ENCODE measurements at places on chromosomes 13 and 19.

DNA sequence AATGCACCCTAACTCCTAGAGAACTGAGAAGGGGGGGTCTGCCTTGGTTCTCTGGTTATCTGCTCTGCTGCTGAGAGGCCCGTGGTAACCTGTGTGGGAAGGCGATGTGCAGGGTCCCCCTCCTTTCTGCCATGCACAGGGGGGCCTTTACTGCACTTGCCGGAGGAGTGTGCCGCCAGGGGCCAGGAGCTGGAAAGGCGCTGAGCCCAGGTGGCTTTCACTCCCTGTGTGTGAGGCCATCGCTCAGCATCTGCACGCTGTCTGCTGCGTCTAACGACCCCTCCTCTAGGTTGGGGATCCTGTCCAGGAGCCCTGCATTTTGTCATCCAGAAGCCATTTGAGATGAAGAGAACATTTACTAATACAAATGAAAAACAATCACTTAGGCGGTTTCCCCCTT lies 37.0 kb upstream of the TEX29 start:
- no peaks in the 10 kb centered on the region for H3K4me1 ChIP-seq
- peaks cover 97% of the 10 kb centered on the region for H3K36me3 ChIP-seq
- H3K27ac ChIP-seq, result no peak overlapping the region
- DNase-seq, result no peak

DNA sequence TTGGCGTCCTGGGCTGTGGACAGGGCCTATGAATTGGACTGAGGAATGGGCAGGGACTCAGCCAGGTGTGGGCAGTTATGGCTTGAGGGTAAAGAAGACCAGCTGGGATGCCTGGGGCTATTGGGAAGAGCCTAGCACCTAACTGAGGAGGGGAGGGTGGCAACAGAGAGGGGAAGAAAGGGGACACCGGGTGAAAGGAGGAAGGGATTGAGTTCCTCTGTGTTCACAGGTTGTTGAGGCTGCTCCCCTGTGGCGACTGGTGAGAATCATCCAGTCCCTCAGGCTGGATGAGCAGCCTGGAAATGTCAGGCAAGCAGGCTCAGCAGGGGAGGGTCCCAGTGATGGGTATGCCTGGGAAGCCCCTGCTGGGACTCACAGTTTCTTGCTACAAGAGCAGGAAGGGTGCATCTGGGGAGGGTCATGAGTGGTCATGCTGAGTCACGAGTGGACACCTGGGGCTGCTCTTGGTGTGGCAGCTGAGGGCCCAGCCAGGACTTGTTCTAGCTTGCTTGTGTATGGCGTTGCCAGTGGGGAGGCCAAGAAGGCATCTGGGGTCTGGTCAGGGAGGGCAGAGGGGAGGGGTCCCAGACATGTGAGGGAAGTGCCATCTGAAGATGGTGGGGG lies 1.4 kb downstream of the ZNF324 start:
- peaks cover 53% of the 10 kb centered on the region for H3K36me3 ChIP-seq
- peak overlapping the region; percentile 90 for H3K4me3 ChIP-seq
- peak overlapping the region; percentile 79 for H3K27ac ChIP-seq
- H3K4me1 ChIP-seq, result peaks cover 28% of the 10 kb centered on the region

GRCh38 chr13:51339952-51340732 lies 651 bp downstream of the SERPINE3 start:
- no peaks in the 10 kb centered on the region for H3K27me3 ChIP-seq
- H3K36me3 ChIP-seq, result no peaks in the 10 kb centered on the region
- no peak overlapping the region for H3K4me3 ChIP-seq
- peak overlapping the region; percentile 13 for H3K27ac ChIP-seq
- peaks cover 5% of the 10 kb centered on the region for H3K4me1 ChIP-seq

- H3K27me3 ChIP-seq, result no peaks in the 10 kb centered on the region
- peak; percentile 97 for DNase-seq
- H3K36me3 ChIP-seq, result peaks cover 17% of the 10 kb centered on the region
- H3K27ac ChIP-seq, result peak within 1 kb of the TSS; percentile 98
- peaks cover 19% of the 10 kb centered on the region for H3K4me1 ChIP-seq
- peak within 1 kb of the TSS; percentile 86 for H3K4me3 ChIP-seq
Observed at GRCh38 chr19:48363810-48364597, at the start of the genes SYNGR4 and TMEM143. TSS of gene SYNGR4 (plus strand) at chr19:48364367. CDS start at chr19:48365843, 1,476 bp downstream. TSS of gene TMEM143 (minus strand) at chr19:48363940. CDS start at chr19:48363920, 20 bp downstream.

DNA sequence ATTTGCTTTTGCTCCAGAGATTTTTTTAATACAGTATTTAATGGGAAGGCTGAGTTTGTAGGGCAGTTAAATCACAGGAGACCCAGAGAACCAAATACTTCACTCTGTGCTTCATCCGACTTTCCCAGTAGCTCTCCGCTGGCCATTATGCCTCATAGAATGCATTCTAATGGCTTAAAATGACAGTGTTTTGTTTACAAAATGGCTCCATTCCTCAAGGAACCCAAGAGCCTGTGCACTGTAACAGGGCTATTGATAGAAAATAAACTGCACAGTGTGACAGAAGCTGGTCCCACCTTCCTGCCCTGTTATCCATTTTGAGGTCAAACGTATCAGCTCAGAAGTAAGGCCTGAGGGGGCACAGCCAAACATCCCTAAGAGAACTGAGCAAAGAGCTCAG lies 136.5 kb downstream of the RAP2A start:
- H3K4me1 ChIP-seq, result no peaks in the 10 kb centered on the region
- no peak for DNase-seq
- H3K27me3 ChIP-seq, result peaks cover 24% of the 10 kb centered on the region
- H3K27ac ChIP-seq, result no peak overlapping the region
- no peaks in the 10 kb centered on the region for H3K36me3 ChIP-seq

- no peaks in the 10 kb centered on the region for H3K36me3 ChIP-seq
- no peak overlapping the region for H3K27ac ChIP-seq
- no peak overlapping the region for H3K4me3 ChIP-seq
- H3K4me1 ChIP-seq, result no peaks in the 10 kb centered on the region
- no peak for DNase-seq
Observed at GRCh38 chr13:29480893-29481525, 114.5 kb downstream of the SLC7A1 start.

- peaks cover 43% of the 10 kb centered on the region for H3K36me3 ChIP-seq
- no peak overlapping the region for H3K4me3 ChIP-seq
- H3K27me3 ChIP-seq, result peaks cover 19% of the 10 kb centered on the region
- H3K27ac ChIP-seq, result no peak overlapping the region
- H3K4me1 ChIP-seq, result peaks cover 46% of the 10 kb centered on the region
Observed at GRCh38 chr19:35251456-35251855, 2.7 kb downstream of the LSR start.

DNA sequence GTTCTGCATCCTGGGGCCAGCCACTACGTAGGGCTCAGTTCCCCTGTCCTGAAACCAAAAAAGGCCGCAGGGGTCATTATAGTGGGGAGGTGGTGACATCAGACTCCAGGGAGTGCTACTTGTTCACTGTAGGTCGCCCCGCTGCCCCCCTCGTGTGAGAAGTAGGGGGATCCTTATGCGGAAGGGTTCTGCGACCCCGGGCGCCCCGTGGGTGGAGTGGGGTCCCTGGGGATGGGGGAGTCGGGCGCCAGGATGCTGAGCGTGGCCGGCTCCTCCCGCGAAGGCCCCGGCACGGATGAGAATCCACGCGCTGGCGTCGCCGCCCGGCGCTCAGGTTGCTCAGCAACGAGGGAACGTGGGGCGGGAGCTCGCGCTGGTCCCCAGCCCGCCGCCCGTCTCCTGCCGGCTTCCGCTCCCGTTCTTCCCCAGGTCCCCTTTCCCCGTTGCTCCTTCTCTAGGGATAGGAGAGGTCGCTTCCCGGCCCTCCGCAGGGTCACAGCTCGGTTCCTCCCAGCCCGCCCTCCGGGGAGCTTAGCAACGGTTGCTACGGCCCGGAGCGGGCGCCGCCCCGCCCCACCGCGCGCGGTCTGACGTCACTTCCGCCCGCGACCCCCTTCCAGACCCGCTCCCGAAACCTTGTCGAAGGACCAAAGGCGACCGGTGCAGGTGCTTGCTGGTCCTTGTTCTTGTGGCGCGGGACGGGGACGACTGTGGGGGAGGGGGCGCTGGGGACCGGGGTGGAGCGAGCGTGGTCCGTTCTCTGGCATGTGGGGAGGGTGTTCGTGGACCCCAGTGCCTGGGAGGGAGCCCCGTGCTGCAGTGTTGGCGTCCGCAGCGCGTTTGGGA lies at the start of gene NAT14:
Gene NAT14, plus strand, starts transcription at position 596 of the 846 bp plus-strand sequence. CDS start 521 bp downstream, outside the sequence.
- H3K36me3 ChIP-seq, result peaks cover 19% of the 10 kb centered on the region
- no peaks in the 10 kb centered on the region for H3K27me3 ChIP-seq
- H3K4me3 ChIP-seq, result peak within 1 kb of the TSS; percentile 80
- H3K27ac ChIP-seq, result peak within 1 kb of the TSS; percentile 87

- H3K27ac ChIP-seq, result peak overlapping the region; percentile 20
- no peak overlapping the region for H3K4me3 ChIP-seq
- H3K27me3 ChIP-seq, result no peaks in the 10 kb centered on the region
- peaks cover 10% of the 10 kb centered on the region for H3K36me3 ChIP-seq
Observed at GRCh38 chr13:113647351-113648215, 10.4 kb downstream of the ATP4B start.

DNA sequence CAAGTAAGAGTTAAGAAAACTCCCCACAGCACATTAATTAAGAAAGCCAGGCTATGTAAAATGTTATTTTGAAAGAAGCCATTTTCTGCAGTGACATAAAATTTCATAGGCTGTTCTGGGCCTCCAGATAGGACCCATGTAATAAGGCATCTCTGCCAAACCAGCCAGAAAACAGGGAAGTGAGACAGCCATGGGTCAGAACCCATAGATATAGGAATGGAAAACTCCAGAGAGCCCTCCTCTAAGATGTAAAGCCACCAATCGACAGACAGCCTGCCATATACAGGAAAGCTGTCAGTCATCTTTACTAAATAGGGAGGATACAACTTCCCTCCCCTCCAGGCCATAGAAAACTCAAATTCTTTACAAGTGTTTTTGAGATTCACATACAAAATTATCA lies 493.3 kb downstream of the COG6 start:
- DNase-seq, result no peak
- H3K27ac ChIP-seq, result peak overlapping the region; percentile 81
- no peaks in the 10 kb centered on the region for H3K36me3 ChIP-seq
- H3K4me1 ChIP-seq, result peaks cover 82% of the 10 kb centered on the region
- H3K4me3 ChIP-seq, result no peak overlapping the region

DNA sequence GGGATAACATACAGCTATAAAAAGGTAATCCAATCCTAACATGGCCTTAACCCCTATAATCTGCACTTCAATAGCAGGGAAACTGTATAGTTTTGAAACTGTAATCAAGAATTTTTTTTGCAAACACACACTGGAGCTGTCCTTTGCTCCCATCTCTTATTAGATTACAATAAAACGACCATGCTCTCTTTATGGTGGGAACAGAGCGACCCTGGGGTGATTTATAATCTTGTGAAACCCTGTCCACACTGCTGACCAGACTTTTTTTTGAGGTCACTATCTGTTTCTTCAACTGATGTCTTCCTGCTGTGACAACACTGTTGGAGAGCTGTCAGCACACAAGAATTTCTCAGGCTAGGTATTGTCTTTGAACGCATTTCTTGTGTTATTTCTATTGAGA lies 35.3 kb downstream of the DACH1 start:
- no peak for DNase-seq
- H3K4me1 ChIP-seq, result peaks cover 6% of the 10 kb centered on the region
- H3K36me3 ChIP-seq, result no peaks in the 10 kb centered on the region
- no peak overlapping the region for H3K4me3 ChIP-seq

- peaks cover 29% of the 10 kb centered on the region for H3K27me3 ChIP-seq
- no peak for DNase-seq
- H3K36me3 ChIP-seq, result no peaks in the 10 kb centered on the region
- peak overlapping the region; percentile 77 for H3K4me3 ChIP-seq
- no peak overlapping the region for H3K27ac ChIP-seq
- peaks cover 11% of the 10 kb centered on the region for H3K4me1 ChIP-seq
Observed at GRCh38 chr19:42174958-42175734, 42.3 kb downstream of the DEDD2 start.

DNA sequence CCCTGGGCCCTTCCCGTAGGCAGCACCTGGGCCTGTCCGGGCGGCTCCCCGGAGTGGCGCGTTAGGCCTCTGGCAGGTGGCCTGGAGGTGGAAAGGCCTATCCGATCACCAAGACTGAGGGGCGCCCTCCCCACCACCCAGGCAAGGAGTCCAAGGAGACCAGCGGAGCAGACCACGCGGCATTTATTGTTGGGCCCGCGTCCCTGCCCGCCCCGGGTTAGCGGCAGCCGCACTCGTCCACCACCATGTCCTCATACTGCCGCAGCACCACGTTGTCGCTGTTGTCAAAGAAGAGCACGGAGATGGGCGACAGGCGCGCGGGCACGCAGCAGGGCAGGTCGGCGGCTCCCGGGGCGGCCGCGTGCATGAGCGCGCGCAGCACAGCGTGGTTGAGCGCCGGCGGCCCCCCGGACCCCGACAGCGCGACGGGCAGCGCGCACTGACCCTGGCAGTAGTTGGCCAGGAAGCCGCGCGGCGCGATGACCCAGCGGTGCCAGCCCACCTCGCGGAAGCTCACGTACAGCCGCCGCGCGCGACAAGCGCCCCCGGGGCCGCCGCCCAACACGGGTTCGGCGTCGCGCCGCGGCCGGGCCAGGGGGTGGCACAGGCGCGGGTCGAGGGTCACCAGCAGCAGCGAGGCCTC lies 27.5 kb downstream of the CERS1 start:
- peaks cover 2% of the 10 kb centered on the region for H3K4me1 ChIP-seq
- H3K27me3 ChIP-seq, result peaks cover 9% of the 10 kb centered on the region
- peaks cover 48% of the 10 kb centered on the region for H3K36me3 ChIP-seq

DNA sequence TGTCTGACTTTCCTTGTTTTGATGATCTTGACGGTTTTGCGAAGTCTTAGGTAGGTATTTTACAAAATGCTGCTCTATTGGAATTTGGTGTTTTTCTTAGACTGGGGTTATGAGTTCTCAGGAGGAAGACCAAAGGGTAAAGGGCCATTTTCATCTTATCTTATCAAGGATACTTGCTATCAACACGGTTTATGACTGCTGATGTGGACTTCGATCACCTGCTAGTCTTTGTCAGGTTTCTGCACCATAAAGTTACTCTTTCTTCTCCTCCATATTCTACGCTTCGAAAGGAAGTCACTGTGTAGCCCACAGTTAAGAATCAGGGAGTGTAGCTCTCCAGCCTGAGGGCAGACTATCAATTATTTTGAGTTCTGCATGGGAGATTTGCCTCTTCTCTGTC lies 7.4 kb upstream of the CEBPG start:
- H3K27ac ChIP-seq, result no peak overlapping the region
- no peaks in the 10 kb centered on the region for H3K4me1 ChIP-seq
- H3K36me3 ChIP-seq, result no peaks in the 10 kb centered on the region
- H3K4me3 ChIP-seq, result no peak overlapping the region

GRCh38 chr19:36686365-36687213 lies 823 bp upstream of the ZNF567 start:
- DNase-seq, result no peak
- H3K4me3 ChIP-seq, result peak overlapping the region; percentile 99
- peaks cover 82% of the 10 kb centered on the region for H3K36me3 ChIP-seq
- H3K4me1 ChIP-seq, result peaks cover 34% of the 10 kb centered on the region

GRCh38 chr19:46392252-46392801 lies 21.0 kb downstream of the CCDC8 start:
- H3K4me1 ChIP-seq, result peaks cover 2% of the 10 kb centered on the region
- no peaks in the 10 kb centered on the region for H3K27me3 ChIP-seq
- peaks cover 57% of the 10 kb centered on the region for H3K36me3 ChIP-seq
- DNase-seq, result no peak
- H3K27ac ChIP-seq, result no peak overlapping the region
- no peak overlapping the region for H3K4me3 ChIP-seq

DNA sequence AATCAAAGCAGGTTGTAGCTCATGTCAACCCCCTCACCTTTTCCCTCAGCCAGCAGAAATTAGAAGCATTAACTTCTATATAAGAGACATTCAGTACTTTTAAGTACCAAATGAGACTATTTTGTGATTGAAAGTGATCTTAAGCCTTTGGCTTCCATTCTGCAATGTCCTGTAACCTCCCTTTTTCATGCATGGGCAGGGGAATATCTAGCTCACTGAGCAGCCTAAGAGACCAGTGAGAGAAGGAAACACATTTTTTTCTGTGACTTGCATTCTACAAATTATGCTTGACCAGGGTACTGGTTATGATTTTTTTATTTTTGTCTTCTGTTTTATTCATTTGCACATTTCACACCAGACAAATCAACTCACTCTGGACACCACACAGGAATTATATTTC lies 369.6 kb downstream of the KCTD12 start:
- no peak overlapping the region for H3K4me3 ChIP-seq
- H3K27me3 ChIP-seq, result peaks cover 22% of the 10 kb centered on the region
- no peaks in the 10 kb centered on the region for H3K36me3 ChIP-seq
- no peaks in the 10 kb centered on the region for H3K4me1 ChIP-seq
